ENCODE measurements at places on chromosomes 1 and 21.

GRCh38 chr1:43801203-43801602 lies 93.9 kb downstream of the ST3GAL3 start:
- DNase-seq: no peak

DNA sequence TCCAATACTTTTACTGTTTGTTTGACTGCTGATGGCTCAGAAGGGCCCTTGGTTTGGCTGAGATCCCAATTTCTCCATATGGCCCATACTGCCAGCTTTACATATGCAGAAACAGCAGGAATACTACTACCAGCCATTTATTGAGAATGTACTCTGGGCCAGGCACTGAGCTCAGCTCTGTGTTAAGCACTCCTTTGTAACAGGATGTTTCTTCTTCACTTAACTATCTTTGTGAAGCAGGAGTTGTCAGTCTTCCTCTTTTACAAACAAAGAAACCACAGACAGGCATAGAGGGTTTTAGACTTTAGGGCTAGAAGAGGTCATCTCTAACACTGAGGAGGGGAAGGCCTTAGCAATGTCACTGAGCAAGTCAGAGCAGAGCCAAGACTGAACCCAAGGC lies 8.3 kb downstream of the HMGCL start:
- no peak for DNase-seq

GRCh38 chr1:40014812-40015594 lies 25.5 kb upstream of the CAP1 start:
- no peak for DNase-seq

- DNase-seq: no peak
Measured at GRCh38 chr1:68087184-68087583, 36.8 kb upstream of the DIRAS3 start.

DNA sequence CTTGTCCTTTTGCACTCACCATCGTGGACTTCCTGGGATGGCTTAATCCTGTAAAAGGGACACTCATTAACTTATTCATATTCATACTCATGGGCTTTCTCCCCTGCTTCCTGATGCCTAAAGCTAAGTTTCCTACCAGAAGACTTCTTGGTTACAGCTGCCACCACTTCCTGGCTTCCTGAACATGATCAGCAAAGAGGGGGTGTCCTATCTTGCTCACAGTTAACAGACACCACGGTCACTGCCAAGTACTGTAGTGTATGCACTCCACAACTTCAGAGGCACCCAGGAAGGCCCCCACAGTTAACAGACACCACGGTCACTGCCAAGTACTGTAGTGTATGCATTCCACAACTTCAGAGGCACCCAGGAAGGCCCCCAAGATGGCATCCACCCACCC lies 177.8 kb downstream of the SIPA1L2 start:
- DNase-seq: no peak

DNA sequence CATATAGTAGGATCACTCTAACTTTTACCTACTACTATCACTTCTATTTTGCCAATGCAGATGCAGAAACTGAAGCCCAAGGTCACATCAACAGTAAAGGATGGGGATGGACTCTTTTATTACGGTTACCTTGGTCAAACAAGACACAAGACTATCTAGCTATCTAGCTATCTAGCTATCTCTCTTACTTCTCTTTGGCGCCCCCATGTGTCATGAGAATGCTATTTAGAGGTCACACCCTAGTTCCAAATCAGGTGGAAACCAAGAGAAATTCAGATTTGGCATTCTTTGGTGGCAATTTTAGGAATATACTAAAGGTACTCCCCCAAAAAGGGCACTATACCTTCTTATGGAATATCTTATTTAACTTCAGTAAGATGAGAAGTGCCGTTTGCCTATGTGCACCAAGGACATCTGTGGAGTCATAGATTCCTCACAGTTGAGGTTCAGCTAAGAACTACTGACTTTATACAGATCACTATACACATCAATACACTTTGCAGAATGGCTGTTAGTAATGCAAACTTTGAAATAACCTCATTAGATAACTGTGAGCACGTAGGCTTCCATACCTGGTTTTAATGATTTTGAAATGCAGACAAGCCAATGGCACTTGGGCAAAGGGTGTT lies 6.7 kb downstream of the ZNF648 start:
- DNase-seq: peak; percentile 66

- no peak for DNase-seq
Measured at GRCh38 chr1:201105688-201106087, 6.5 kb downstream of the CACNA1S start.

GRCh38 chr21:26972192-26972591 lies 5.3 kb upstream of the ADAMTS5 start:
- DNase-seq: peak; percentile 78

- peak; percentile 57 for DNase-seq
Measured at GRCh38 chr1:245168086-245168485, 13.3 kb downstream of the KIF26B start.

DNA sequence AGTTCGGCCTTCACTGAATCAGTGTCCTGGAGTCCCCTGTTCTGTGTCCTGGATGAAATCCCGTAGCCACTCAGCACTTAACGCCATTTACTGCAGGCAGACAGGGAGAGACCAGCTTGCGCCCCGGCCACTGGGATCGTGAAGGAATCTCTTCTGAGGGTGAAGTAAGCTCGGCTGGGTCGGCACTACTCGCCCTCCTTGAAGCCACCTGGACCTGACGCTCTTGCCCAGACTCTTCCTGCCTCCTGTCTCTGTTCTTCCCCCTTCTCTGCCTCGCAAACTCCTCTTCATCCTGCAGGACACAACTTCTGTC lies 99.9 kb upstream of the ZBTB40 start:
- DNase-seq: no peak

GRCh38 chr1:110200666-110201065 lies 9.4 kb upstream of the KCNC4 start:
- no peak for DNase-seq

DNA sequence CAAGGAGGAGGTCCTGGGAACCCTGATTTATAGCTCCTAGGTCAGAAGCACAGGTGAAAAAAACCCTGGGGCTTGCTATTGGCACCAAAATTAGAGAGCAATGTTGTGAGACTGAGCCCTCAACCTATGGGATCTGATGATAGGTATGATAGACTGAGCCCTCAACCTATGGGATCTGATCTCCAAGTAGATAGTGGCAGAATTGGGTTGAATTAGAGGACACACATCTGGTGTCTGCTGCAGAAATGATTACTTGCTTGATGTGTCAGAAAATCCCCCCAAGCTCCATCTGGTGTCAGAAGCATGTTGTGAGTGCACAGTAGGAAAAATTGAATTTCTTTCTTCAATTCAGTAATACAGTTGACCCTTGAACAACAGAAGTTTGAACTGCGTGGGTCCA lies 62.4 kb downstream of the MAP3K21 start:
- no peak for DNase-seq

GRCh38 chr1:10819198-10819901 lies 22.9 kb upstream of the CASZ1 start:
- DNase-seq: no peak

DNA sequence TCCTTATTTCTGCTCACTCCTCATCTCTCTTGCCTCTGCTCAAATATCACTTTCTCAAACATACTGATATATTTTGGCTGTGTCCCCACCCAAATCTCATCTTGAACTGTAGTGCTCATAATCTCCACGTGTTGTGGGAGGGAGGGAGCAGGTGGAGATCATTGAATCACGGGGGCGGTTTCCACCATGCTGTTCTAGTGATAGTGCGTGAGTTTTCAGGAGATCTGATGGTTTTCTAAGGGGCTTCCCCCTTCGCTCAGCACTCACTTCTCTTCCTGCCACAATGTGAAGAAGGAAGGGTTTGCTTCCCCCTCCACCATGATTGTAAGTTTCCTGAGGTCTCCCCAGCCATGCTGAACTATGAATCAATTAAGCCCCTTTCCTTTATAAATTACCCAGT lies 26.6 kb downstream of the ZBTB8OS start:
- DNase-seq: no peak

DNA sequence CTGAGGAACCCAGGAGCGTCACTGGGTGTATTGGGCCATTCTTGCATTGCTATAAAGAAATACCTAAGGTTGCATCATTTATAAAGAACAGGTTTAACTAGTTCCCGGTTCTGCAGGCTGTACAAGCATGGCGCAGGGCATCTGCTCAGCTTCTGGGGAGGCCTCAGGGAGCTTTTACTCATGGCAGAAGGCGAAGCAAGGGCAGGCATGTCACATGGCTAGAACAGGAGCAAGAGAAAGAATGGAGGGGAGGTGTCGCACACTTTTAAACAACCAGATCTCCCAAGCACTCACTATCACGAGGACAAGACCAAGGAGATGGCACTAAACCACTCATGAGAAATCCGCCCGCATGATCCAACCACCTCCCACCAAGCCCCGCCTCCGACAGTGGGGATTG lies 65.2 kb downstream of the PSMG1 start:
- DNase-seq: no peak

DNA sequence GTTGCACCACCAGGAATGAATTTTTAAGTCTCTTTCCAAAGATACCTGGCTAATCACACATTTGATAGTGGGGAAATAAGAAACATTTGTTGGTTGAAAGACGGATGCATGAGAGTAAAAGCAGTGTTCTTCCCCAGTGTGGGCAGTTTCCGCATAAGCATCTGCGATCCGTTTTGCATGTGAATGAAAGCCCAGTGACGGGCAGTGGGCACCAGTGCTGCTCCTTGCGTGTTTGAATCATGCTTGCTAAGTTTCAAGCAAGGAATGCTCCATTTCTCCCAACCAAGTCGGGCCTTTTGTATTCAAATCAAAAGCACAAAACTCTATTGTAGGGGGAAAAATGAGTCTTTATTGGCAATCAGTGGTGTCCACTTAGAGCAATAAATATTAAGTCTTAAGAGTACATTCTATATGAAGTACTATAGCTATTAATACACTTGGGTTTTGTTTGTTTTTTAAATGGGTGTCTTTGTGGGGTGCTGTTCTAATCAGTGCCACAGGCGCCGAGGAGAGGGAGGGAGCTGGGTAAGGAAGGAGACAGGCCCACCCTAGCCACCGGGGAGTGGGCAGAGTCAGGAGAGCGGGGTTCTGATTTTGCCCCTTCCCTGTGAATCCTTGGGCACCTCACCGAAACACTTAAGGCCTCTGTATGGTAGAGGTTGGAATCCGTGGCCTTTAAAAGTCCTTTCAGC lies 750 bp upstream of the PTGFRN start:
- DNase-seq: no peak

GRCh38 chr1:24311234-24311633 lies 7.9 kb upstream of the GRHL3 start:
- no peak for DNase-seq

GRCh38 chr1:57061369-57061768 lies 95.6 kb upstream of the C8B start:
- DNase-seq: no peak

DNA sequence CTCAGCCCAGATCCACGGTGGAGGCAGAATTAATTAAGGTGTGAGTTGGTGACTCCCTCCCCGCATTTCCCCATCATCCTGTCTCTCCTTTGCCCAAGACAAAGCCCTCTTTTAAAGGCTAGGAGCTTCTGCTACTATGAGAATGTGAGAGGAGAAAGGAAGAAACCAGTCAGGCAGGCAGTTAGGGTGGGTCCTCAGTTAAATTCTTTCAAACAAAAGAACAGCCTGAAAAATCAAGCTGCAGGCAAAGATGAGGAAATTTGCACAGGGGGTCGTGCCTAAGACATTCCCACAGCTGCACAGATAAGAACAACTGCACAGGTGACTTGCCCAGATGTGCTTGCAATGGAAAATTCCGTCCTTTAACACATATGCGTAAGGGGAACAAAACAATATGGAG lies 47.6 kb downstream of the SERTAD4 start:
- DNase-seq: no peak

- no peak for DNase-seq
Measured at GRCh38 chr1:216005916-216006315, 417.3 kb downstream of the USH2A start.

DNA sequence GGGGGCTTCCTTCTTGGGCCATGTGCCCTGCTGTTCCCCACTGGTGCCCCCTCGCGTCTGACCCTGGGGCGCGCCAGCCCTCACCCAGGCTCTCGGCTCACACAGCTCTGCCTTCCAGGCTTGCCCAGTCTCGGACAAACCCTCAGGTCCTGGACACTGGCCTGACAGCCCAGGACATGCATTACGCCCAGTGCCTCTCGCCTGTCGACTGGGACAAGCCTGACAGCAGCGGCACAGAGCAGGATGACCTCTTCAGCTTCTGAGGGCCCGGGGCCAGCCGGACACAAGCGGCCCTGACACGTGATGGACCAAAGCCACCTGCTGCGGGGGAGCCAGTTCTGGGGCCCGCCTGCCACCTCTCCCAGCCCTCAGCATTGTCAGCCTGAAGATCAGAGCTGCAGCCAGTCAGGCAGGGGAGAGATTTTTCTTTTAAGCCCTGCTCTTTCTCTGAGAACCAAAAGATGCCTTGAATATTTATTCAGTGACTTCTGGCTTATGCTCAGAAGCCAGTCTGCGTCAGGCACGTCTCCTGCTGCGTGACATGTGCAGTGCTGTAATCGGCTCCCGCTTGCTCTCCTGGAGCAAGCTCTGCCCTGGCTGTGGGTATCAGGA lies 23.4 kb downstream of the LDLRAP1 start:
- DNase-seq: no peak

DNA sequence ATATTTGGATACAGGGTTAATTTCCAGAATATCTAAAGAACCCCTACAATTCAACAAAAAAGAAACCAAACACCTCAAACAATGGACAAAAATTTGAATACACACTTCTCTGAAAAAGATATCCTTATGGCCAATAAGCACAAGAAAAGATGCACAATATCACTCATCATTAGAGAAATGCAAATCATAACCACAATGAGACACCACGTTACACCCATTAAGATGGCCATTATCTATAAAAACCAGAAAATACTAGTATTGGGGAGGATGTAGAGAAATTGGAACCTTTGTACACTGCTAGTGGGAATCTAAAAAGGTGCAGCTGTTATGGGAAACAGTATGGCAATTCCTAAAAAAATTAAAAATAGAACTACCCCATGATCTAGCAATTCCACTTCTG lies 4.9 kb downstream of the ADAM30 start:
- DNase-seq: no peak

GRCh38 chr1:150516616-150517015 lies 1.1 kb downstream of the FALEC start:
- no peak for DNase-seq

- DNase-seq: no peak
Measured at GRCh38 chr1:52238887-52239707, 97.2 kb downstream of the ZFYVE9 start.

- no peak for DNase-seq
Measured at GRCh38 chr1:92961896-92962752, 862 bp upstream of the DIPK1A start.

- DNase-seq: no peak
Measured at GRCh38 chr1:65756616-65757015, 36.1 kb upstream of the PDE4B start.

- no peak for DNase-seq
Measured at GRCh38 chr1:225949041-225949440, 8.0 kb upstream of the LEFTY2 start.

GRCh38 chr1:36327421-36328087 lies 4.1 kb upstream of the EVA1B start:
- DNase-seq: no peak

- no peak for DNase-seq
Measured at GRCh38 chr1:245776694-245777332, 622.0 kb downstream of the KIF26B start.

- no peak for DNase-seq
Measured at GRCh38 chr21:38178653-38179470, 77.9 kb upstream of the KCNJ15 start.
